ENCODE measurements at places on chromosomes 6 and 20.

DNA sequence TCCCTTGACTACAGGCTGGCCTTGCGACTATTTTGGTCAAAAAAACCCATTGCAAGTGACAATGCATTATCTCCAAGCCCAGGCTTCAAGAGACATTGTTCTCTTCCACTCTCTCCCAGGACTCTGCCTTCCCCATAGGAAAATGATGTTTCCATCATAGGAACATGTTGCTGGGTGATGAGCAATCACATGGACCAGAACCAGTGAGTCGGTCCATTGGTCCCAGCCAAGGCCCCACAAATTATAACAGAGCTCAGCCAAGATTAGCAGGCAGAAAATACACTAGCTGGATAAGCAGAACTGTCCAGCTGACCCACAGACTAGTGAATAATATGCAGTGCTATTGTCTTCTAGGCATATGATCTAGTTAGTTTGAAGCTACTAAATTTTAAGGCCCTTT is 27.4 kb downstream of the TENT5A start:
- no peak for DNase-seq

- DNase-seq = no peak
Measured at GRCh38 chr6:18961566-18961965, 574.4 kb downstream of the RNF144B start.

- DNase-seq = no peak
Measured at GRCh38 chr6:149933036-149933435, 8.8 kb upstream of the ULBP2 start.

- DNase-seq = peak; percentile 59
Measured at GRCh38 chr6:36724514-36725390, 27.1 kb downstream of the RAB44 start.

DNA sequence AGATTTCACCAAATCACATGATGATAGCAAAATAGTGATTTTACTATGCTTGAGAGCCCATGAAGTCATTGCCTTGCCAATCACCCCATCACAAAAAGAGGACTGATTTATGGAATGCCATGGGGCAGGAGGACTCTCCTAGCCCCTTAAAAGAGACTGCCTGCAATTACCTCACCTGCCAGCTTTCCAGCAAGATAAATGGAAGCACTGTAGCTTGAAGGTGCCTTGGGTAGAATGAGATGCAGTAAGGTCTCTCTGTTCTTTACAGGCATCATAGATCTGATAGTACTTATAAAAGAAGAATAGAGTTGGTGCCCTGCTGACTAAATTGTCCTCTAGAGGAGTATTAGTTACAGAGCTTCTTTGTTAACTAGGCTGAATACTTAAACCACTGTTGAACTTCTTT is 242.3 kb downstream of the TMEM242 start:
- DNase-seq = no peak

- no peak for DNase-seq
Measured at GRCh38 chr6:11634948-11635347, 97.4 kb downstream of the TMEM170B start.

DNA sequence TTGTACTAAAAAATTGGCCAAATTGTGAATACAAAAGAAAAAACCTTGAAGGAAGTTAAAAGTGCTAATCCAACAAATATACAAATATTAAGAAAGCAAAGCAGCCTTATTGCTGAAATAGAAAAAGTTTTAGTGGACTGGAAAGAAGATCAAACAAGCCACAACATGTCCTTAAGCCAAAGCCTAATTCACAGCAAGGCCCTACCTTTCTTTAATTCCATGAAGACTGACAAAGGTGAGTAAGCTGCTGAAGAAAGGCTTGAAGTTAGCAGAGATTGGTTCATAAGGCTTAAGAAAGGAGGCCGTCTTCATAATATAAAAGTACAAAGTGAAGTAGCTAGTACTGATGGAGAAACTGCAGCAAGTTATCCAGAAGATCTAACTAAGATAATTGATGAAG is 53.5 kb downstream of the TINAG start:
- DNase-seq = no peak

DNA sequence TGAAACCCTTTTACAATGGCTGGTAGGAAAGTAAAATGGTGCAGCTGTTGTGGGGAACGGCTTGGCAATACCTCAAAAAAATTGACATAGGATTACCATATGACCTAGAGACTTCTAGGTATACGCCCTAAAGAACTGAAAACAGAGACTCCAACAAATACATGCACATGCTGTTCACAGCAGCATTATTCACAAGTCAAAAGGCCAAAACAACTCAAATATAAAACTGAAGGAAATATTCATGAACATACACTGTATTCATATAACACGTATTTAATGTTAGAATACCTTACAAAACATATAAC is 74.6 kb downstream of the FOXA2 start:
- DNase-seq = no peak

GRCh38 chr6:84772428-84773132 is 8.2 kb upstream of the TBX18 start:
- DNase-seq = no peak

DNA sequence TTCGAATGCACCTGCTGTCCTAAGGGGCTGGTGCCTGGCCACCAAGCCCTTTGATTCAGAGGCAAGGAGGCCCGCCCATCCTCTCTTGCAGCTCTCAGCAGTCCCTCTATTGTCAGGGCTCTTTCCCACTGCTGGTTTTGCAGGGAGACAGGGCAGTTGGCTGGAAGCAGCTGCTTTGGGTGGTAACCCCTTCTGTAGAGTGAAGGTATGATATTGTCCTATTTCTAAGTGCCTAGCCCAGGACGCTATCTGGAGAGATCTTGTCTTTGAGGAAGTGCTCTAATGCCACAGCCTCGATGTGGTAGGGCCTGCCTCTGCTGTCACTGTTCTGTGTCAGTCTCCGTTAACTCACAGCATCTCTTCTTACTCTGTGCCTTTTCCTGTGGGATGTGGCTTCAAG is 5.6 kb downstream of the PLCG1 start:
- peak; percentile 28 for DNase-seq

DNA sequence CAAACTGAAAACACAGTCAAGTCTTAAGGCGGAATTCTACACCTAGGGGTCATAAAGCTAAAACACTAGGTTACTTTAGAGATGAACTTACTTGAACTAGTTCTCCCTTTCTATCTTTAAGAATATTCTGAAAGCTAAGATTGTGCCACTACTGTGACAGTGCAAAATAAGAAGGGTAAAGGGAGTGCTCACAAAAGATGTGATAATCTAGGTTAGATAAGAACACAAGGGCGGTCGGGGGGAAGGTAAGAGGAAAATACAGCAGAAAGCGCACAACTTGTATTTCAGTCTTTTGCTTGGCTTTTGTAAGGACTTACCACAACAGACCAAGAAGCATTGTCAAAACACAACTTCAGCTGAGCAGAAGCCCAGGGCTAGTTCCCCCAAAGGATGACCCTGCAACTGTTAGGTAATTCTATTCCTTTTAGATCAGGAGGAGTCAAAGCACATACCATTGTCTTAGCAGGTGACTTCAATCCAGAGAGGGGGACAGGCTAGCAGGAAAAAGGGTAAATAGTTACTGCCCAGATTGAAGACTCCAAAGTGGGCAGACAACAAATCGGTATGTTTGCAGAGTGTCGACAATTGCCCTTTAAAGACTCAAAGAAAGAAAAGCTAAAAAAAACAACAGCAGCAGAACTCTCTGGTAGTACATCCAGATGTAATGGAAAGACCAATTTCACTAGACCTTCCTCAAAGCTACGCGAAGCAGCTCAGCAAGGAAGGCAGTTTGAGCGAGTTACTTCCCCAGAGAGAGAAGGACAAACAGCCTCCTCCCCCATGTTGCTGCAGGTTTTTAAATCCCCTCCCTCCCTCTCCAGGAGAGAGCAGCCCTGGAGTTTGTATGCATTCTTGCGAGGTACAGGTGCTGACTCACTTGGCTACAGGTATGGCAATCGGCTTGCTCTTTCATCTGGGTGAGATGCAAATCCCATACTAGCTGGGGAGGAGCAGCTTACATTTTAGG is 59.0 kb downstream of the RIPOR2 start:
- no peak for DNase-seq

DNA sequence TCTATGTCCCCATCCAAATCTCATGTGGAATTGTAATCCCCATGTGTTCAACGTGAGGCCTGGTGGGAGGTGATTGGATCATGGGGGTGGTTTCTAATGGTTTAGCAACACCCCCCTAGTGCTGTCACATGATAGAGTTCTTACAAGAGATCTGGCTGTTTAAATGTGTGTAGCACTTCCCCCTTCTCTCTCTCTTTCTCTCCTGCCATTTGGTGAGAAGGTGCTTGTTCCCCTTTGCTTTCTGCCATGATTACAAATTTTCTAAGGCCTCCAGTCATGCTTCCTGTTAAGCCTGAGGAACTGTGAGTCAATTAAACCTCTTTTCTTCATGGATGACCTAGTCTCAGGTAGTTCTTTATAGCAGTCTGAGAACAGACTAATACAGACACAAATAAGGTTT is 165.4 kb downstream of the OGFRL1 start:
- DNase-seq = no peak

- DNase-seq = no peak
Measured at GRCh38 chr6:75221116-75221515, 15.3 kb upstream of the COL12A1 start.

GRCh38 chr20:50351541-50351940 is 158.6 kb upstream of the PTPN1 start:
- no peak for DNase-seq

DNA sequence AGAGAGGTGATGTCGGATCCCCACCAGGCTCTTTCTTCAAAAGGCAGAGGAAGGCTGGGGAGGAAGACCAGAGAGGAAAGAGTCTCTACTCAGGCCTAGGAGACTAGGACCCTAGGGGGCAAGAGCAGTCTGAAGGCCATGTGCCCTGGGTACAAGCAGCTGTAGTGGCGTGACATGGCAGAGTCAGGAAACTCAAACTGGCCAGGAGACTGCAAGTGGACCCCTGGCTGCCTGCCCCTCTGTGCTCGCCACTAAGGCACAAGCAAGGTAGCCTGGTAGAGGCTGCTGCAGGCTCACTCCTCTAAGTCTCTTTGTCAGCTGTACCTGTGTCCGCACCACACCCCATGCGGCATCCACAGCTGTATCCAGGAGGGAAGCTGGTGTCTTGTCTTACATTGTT is 19.9 kb downstream of the CST9L start:
- DNase-seq = no peak

GRCh38 chr6:131910219-131910589 is 41.0 kb downstream of the CCN2 start:
- no peak for DNase-seq

GRCh38 chr6:157561414-157561790 is 180.4 kb downstream of the ZDHHC14 start:
- no peak for DNase-seq

GRCh38 chr6:16800942-16801341 is 39.7 kb upstream of the ATXN1 start:
- no peak for DNase-seq

DNA sequence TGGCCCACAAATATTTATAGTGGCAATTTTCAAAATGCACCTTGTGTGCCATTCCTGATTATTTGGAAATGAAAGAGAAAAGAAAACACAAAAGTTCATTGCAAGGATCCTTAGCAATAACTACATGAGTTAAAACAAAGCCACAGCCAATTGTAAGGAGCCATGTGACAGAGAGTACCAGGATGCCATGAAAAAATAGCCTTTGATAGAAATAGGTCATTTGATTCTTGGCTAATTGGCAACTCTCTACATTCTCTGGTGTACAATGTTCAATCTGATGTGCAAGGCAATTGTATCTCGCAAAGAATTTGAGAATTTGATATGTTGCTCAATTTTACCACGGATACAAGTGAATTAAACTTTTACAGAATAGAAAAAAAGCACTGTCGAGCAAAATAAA is 9.6 kb downstream of the HLA-A start:
- no peak for DNase-seq

Measured in stimulated activated CD4-positive, alpha-beta T cell treated with anti-CD3 and anti-CD28 coated beads, Interleukin-1b, Interleukin-23, amount 100 ng/mL, for 48 hours (primary cell).